ENCODE measurements at places on chromosomes 5 and 9.

DNA sequence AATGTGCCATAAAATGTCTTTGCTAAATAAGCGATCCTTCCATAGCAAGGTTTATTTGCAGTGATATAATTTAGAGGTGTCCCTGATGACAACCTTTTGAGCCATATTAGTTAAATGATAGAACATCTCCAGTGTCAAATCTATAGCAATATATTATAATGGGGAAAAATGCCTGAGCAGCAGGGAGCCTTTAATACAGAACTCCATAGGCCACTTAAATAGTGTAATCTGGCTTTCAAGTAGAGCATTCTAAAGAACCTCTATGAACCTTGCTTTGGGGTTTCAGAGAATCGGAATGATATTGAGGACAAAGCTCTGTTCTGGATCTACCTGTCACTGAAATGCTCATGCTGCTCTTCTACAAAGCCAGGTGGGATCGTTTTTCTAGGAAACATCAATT, 96.7 kb upstream of the MEF2C start:
- no peak for DNase-seq

DNA sequence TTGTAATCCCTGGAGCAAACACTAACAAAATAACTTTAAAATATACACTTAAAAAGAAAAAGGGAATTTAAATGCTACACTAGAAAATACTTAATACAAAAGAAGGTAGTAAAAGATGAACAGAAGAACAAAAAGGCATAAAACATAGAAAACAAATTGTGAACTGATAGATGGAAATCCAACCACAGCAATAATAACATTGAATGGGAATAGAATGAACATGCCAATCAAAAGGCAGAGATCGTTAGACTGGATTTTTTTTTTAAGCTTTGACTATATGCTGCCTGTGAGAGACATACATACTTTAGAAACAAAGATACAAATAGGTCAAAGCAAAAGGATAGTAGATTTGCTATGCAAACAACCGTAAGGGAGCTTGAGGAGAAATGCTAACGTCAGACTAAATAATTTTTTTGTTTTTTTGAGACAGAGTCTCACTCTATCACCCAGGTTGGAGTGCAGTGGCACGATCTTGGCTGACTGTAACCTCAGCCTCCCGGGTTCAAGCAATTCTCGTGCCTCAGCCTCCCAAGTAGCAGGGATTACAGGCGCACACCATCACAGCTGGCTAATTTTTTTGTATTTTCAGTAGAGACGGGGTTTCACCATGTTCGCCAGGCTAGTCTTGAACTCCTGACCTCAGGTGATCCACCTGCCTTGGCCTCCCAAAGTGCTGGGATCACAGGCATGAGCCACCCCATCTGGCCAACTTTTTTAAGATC, 6.5 kb downstream of the ABO start:
- DNase-seq: no peak

GRCh38 chr9:70472268-70473249, 58.1 kb upstream of the KLF9 start:
- DNase-seq: no peak

GRCh38 chr5:87081016-87081415, 186.7 kb upstream of the RASA1 start:
- no peak for DNase-seq

DNA sequence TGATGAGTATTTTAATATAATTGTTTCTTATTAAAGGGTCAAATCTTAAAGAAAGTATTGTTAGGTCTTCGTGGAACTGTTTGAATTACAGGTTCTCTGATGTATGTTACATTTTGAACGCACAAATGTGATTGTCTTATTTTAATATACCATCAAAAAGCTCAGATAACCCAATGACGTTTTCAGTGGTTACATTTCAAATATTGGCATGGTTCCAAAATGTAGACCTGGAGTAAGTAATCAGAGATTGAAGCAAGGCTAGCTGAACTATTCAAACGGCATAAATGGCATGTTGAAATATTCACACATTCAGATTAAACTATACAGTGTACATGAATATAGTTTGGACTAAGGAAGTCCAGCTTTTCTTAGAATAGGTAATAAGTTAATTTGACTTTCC, 281.7 kb upstream of the EFNA5 start:
- DNase-seq: no peak

GRCh38 chr5:112412346-112412745, 6.7 kb downstream of the EPB41L4A start:
- DNase-seq: no peak

DNA sequence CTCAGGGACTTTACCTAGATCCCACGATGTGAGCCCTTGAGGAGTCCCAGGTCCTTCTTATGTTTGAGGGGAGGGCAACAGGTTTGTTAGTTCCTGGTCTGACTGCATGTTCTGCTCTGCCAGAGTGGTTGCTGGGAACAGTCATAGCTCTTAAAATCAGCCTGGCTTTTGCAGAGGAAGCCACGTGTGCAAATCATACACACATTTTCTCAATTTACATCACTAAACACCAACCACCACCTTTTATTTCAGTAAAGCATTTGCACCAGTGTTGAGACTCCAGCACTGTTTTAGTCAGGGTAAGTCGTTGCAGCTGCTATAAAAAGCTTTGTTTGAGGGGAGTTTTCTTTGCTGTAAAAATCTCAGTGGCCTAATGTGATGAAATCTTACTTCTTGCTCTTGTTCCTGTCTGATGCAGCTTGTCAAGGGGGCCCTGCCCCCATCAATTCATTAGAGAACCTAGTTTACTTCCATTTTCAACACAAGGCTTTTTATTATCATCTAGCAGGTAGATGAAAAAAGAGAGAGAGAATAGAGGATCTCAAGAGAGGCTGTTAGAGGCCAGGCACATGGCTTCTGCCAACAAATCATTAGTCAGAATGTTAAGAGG, 70.3 kb upstream of the VCAN start:
- DNase-seq: no peak

DNA sequence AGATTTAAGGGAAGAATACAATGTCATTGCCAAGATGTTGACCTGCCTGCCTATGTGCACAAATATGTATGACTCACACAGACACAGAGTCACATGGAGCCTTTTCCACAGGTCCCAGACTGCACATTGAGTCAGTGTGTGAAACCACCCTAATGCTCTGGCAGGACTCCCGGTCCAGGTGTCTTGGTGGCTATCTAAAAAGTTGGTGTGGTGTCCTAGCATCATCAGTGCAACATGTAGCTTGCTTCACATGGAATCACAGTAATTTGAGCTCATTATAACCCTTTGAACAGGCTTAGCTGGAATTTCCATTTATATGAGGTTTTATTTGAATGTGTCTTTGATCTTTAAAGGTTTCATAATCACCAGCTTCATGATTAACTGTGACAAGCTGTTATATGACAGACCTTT, 10.7 kb downstream of the IFNA5 start:
- DNase-seq: no peak

GRCh38 chr9:38312406-38312805, 80.1 kb upstream of the ALDH1B1 start:
- DNase-seq: no peak

DNA sequence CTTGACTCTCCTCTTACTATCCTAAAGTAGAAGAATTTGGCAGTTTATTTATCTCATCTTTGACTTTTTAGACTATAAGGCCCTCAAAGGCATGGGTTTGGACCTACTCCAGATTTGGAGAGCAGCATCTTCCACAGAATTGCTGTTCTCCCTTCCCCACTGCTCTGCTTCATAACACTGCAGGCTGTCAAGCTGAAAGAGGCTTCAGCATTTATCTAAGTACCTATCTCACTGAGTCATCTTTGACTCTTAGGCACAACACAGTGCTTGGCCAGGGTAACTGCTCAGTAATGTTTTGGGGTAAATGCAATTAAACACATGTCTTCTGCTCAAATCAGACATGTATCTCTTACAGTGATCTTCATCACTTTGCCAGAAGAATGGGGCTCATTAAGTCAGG, 60.6 kb downstream of the GRIN3A start:
- no peak for DNase-seq

DNA sequence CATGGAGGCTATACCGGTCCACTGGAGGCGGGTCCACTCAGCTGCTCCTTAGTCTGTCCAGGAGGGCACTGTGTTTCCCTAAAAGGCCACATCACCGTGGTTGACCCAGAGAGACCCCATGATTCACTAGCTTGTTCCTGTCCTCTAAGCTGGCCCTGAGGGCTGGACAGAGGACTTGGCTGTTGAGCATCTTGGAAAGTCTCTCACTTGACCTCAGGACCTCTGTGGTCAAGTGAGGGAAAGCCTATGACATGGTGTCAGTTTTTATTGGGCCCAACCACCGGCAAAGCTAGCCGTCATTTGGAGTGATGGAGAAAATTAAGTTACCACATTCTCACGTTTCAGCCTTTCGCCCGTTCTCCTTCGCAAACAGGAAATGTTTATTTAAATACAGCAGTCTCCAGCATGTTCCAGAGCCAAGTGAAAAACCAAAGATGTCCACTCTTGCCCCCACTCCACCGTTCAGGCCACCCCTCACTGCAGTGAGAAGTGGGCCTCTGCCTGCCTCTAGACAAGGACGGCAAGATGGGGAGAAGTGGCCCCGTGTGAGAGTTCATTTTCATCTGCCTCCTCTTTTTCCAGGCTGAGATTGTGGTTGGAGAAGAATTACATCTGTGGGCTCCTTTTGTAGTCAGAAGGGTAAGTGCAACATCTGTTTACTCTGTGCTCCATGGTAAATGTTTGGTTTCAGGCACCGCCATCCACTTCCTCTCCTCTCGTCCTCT, 4.4 kb downstream of the SLIT3 start:
- DNase-seq: no peak

GRCh38 chr9:90774071-90774470, 27.5 kb upstream of the SYK start:
- no peak for DNase-seq

DNA sequence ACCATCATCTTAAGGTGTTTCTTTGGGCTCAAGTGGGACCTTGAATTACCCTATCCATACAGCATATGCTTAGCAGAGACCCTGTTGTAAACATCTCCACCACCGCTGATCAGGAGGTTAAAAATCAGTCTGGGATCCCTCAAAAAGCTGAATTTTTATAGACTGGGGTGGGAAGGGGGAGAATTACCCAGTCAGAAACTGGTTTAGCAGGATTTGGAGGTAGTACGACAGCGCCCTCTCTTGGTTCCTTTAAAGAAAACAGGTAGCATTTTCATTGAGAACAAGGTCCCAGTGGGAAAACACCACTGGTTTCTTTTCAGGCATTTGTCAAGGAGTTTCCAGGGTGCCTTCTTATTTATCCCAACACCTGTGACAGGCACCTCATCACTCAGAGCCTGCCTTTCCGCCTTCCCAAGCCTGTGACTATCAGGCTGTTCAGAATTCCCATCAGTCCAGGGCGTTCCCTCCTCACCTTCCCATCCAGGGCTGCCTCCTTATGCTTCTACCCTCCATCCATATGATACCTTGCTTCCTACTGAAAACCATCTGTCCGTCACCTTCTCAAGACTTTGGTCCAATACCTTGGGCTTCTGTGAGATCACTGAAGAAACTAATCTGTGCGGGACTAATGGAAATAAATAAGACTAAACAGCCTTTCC, 203.8 kb upstream of the RAI14 start:
- no peak for DNase-seq

GRCh38 chr9:138075961-138076649, 198.5 kb downstream of the CACNA1B start:
- DNase-seq: no peak

GRCh38 chr9:129397335-129397734, 219.3 kb upstream of the IER5L start:
- no peak for DNase-seq

DNA sequence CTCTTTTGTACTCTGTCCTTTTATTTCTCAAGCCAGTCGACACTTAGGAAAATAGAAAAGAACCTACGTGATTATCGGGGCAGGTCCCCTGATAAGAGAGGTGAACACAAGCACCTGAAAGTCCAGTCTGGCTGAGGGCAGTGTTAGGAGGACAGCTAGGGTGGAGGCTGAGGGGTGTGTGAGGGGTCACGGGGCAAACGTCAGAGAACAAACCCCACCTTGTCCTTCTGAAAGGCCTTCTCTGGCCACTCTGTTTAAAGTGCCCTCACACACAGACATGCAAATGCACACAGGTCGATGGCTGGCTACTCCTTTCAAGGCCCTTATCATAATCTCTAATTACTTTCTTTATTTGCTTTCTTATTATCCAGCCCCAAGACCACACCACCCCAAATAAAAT, 108.8 kb downstream of the ESM1 start:
- no peak for DNase-seq
